ENCODE measurements at places on chromosomes 6 and 20.

- no peak for DNase-seq
These were observed 5.4 kb upstream of the GJA10 start for GRCh38 chr6:89888871-89889270.

DNA sequence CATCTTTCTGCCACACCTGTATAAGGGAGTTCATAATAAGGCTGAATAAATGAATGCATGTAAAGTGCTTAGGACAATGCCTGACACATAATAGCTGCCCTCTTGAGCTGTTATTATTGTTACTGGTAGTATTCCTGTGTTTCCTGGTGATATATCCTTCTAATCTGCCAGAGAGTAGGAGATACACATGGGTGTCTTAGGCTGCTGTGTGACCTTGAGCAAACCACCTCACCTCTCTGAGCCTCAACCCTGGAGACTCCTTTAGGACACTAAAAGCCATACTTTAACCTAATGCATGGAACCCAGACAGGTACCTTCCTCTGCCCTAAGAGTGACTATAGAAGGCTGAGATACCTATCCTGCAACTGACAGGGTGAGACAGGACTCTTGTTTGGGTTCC lies 7.6 kb downstream of the SCRT2 start:
- no peak for DNase-seq

GRCh38 chr6:71537717-71538116 lies 249.1 kb downstream of the OGFRL1 start:
- no peak for DNase-seq

DNA sequence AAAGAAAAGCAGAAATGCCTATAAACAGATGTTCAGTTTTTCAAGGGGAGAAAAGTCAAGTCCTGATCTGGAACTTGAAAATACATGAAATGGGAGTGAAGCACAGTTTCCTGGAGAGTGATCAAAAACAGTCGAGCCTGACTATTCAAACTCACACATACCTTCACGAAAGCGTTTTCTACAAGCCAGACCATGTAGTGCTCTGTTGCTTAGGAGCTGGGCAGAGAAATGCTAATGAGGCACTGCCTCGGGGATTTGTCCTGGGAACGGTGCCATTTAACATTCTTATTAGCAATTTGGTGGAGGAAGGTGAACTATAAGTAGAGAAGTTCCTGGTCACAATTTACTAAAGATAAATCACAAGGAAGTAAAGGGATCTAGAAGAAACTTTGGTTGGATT lies 5.9 kb downstream of the NHSL1 start:
- DNase-seq, result no peak

DNA sequence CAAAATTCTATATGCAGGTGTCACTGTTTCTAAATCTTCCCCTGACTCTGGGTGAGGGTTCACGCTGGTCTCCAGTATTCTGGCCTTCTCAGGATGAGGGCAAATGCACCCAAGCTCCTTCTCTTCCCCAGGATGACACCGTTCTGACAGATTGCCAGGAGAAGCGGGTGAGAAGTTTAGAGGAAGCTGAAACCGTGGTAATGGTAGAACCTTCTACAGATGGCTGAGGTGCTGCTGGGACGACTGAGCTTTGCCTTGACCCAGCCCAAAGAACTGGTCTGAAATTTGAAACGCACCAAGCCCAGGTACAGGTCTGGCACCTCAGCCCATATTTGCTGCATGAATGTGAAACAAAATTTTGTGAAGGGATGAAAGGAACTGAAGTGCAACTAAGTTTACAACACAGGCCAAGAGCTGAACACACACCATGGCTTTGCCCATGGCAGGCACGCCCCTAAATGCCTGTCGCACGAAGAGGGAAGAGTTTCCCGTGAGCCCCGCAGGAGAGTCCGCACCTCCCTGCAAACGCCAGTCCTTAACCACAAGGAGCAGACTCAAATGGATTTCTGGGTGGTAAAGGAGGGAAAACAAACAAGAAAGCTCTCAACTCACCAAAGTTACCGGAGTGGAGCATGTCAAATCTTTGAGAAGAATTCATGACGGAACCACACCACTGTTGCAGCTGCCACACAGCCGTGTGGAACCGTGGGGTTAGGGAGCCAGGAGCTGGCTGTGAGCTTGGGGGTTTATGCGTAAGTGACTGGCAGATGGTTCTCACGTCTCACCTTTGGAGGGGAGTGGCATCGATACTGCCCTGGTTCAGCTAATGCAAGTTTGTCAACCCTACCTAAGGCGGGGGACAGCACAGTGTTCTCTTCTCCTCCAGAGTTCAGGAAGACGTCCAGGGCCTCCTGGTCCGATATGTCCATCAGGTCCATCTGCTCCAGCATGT lies 138.9 kb downstream of the DTNBP1 start:
- no peak for DNase-seq

- no peak for DNase-seq
These were observed 8.5 kb downstream of the CNPY3 start for GRCh38 chr6:42937548-42938427.

All from aorta (tissue), 5 donors.